ENCODE measurements at places on chromosomes 7 and 10.

DNA sequence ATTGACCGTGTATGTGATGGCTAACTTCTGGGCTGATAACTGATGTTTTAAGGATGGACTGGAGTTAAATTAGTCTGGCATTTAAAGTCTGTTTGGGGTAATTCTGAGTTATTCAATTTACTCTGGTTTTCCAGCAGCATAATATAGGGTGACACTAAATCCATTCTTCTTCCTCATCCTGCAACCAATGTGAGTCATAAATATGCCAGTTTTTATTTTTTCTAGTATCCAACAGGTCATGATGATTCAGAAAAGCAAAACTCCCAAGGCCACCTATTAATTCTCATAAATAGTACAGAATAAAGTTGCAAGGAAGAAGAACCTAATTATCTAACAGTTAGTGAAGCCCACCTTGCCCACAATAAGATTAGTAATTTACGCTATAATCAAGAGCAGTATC lies 7.5 kb upstream of the EPHB6 start:
- no peak for DNase-seq

- DNase-seq: no peak
These were observed 59.5 kb downstream of the SNX10 start for GRCh38 chr7:26351171-26351570.

DNA sequence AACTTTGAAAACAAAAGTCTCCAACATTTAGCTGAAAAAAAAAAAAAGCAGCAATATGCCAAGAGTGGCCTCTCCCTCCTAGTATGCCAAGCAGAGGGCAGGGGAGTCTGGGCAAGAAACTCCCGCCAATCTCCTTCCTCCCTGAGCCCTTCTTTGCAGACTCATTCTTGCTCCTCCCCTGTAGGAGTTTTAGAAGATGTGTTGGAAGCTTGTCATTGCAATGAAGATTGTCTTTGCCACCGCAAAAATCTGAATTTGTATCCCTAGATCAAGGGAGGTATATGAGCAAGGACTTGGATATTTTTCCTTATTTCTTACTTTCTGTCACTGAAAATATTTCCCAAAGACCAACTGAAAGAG lies 2.6 kb upstream of the TNS3 start:
- no peak for DNase-seq

DNA sequence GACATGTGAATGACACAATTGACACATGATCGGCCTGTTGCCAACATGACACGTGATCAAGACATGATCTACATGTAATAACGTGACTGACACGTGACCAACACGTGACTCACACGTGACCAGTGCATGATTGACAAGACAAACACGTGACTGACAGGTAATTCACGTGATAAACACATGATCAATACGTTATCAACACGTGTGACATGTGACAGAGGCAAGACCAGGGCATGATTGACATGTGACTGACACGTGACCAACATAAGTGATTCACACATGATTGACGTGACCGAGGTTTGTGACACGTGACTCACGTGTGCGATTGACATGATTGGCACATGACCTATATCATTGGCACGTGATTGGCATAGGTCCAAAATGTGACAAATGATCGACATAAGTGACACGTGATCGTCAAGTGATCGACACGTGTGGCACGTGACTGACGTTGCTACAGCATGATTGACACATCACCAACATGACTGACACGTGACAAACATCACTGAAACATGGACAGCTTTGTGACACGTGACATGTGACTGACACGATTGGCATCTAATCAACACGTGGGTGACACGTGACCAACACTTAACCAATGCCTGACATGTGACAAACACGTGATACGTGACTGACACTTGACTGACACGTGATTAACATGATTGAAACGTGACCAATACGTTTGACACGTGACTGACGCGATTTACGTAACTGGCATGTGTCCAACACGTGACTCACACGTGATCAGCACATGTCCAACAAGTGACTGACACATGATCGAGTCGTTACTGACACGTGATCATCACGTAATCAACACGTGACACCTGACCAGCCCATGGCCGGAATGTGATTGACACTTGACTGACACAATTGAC lies 23.0 kb downstream of the CRPPA start:
- DNase-seq: no peak

DNA sequence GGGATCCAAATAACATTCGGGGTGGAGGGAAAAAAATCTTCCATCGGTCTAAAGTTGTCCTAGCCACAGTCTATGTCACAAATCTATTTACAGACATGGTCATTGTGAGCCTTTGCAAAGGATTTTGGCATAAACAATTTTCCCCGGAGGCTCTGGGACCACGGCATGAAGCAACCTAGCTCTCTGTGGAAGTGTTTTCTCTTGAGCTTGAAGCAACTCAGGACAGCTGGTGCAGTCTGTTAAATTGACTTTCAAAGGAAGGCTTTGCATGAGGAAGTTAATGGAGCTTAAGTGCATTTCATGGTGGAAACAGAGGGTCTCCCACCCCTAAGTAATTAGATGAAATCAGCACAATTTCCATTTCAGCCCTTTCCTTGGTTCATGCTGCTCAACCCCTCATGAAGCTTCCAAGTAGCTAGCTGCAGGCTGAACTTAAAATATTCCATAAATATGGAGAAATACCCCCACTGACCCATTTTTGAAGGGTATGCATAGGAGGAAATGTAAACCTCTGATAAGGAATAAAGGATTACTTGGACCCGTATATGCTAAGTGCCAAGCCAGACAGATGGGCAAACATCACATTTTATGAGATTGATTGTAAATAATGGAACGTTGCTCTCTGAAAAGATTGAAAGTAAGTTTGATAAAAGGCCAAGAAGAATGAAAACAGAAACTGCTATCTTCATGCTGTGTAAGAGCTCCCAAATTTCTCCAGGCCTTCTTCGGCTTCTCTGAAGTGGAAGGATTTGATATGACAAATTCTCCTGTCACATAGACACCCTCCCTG lies 39.9 kb downstream of the CCDC3 start:
- DNase-seq: no peak

GRCh38 chr10:7168414-7168813 lies 242.4 kb downstream of the SFMBT2 start:
- DNase-seq: no peak

DNA sequence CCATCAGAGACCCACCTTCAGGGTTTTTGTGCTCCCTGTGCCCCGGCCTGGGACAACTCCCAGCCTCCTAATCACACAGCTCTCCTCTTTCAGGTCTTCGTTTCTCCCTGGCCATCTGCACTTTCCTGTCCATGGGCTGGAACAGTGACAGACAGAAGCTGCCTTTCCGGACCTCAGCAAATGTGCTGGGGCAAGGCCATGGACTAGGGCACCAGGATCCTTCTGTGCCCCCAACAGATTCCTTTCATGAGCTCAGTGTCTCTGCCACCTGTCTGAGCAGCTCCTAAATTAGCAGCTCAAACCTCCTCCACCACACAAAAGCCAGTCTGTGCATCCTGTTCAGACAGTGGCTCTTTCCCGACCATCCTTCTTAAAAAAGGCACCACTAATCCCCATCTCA lies 41.9 kb upstream of the FRMD4A start:
- DNase-seq: no peak

- DNase-seq: no peak
These were observed 171.2 kb upstream of the TNRC18 start for GRCh38 chr7:5594616-5595544.

DNA sequence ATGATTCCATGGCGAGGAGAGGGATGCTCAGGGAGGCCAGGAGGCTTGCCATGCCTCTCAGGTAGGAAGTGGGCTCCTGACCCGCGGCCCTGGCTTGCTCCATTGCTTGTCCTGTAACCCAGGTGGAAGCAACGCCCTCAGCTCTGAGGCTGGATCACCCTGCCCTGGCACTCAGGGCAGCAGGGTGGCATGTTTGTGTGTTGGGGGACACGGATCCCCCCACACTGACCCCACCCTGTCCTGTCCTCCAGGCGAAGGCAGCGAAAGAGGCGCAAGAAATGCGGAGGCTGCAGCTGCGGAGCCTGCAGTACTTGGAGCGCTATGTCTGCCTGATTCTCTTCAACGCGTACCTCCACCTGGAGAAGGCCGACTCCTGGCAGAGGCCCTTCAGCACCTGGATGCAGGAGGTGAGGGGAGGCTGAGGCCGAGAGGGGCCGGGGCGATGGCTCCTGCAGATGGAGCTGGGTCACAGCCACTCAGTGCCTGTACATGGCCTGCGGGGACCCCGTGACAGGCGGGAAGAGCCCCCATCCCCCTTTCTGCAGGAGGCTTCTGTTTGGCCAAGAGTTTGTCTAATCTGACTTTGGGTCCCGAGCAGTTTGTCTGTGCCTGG lies 38.3 kb downstream of the PRF1 start:
- no peak for DNase-seq

GRCh38 chr7:84117304-84117703 lies 77.3 kb downstream of the SEMA3A start:
- no peak for DNase-seq

- no peak for DNase-seq
These were observed 135.1 kb upstream of the RET start for GRCh38 chr10:42941790-42942189.

DNA sequence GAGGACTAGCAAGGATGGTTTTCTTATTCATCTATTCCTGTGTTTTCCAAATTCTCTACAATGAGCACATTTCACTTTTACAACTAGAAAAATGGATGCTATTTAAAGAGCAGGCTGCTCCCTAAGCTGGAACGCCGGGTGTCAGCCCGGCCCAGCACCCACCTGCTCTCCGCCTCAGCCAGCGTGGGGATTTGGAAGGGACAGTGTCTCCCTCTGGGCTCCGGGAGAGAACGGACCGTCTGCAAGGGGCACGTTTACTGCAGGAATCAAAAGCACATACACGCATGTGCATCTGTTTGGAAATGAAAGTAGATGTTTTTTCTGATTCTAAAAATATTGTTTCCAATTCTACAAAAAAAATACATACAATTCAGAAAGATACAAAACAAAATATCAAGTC lies 2.3 kb upstream of the JAKMIP3 start:
- DNase-seq: no peak

Data from GM04503 (cell line).